Left renal pelvis (tissue), 4 donors: ENCODE measurements at places on chromosomes 5 and 9.
A peak's percentile ranks its signal among the peaks of the same experiment; 100 is the strongest.

- no peak for DNase-seq
These were observed 283.6 kb upstream of the RPS23 start for GRCh38 chr5:82561797-82562196.

DNA sequence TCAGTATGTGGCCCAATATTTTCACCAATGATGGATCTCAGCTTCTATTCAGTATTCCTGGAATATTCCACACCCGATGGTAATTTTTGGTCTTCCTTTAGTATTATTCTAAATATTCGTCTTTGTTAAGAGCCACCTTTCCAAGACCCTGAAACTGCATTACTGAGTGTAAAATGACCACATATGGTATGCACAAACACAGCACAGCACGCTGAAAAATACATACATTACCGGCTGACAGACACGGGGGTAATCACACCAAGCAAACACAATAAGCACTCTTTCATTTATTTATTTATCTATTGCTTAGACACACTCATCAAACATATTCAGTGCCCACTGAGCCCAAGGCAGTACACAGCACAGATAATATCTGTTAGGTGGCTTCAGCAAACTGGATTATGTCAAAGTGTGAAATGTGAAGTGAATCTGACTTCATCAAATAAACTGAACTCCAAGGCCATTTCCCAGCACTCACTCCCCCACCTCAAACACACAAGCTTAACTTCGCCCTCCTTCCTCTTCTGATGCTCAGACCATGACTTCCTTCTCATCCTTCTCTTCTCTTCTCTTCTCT is 1637.8 kb upstream of the C9orf72 start:
- DNase-seq = no peak

DNA sequence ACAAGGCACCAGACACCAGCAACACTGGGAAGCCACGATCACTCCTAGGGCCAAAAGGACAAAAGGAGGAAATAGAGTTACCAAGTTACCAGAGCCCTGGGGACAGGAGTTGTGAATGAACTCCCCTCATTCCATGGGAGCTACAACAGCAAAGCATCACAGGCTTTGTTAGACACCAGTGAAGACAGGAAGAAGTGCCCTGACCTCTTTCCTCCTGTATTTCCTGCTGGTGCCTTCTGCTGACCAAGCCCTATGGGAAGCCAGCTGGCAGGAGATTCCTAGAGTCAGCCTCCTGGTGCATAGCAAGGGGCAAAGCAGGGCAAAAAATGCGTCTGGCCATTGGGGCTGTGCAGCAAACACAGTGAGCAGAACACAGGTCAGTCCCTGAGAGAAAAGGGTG is 374.7 kb downstream of the ZSWIM6 start:
- DNase-seq = no peak

- DNase-seq = no peak
These were observed 7.0 kb downstream of the IGFBPL1 start for GRCh38 chr9:38417003-38417945.

- DNase-seq = no peak
These were observed 27.5 kb downstream of the IRF1 start for GRCh38 chr5:132462856-132463745.

DNA sequence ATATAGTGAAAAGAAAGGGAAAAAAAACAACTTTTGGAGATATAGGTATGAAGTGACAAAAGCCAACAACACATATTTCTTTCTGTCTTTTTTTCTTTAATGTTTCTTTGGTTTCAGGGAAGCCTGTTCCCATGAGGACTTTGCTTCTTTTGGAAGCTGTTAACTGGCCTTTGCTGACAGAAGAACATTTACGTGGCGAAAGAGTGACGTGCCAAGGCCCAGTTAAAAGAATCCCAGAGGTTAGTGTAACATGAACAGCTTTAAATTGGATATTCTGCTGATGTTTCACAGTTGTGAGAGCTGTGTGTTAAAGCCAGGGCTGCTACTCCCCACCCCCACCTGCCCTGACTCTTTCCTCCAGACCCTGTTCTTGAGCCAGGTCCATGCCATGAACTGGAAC is 275.9 kb downstream of the CRB2 start:
- no peak for DNase-seq

DNA sequence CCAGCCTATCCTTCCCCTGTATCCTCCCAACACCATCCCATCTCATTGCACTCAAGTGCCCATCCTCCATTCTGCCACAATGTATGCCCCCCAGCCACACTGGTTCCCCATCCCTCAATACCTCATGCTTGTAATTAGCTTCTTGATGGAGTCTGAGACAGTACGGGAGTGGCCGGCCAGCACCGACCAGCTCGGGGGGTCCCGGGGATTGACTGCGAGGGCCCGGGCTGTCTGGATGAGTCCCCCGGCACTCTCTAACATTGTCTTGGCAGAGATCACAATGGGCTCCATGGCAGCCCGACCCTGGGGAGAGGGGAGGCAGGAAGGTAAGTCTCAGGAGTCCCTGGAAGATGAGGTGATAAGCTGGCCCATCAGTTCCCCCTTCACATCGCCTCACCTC is 17.2 kb upstream of the TPM2 start:
- DNase-seq = no peak

- DNase-seq = no peak
These were observed 32.1 kb downstream of the MARCHF3 start for GRCh38 chr5:126998201-126998631.

DNA sequence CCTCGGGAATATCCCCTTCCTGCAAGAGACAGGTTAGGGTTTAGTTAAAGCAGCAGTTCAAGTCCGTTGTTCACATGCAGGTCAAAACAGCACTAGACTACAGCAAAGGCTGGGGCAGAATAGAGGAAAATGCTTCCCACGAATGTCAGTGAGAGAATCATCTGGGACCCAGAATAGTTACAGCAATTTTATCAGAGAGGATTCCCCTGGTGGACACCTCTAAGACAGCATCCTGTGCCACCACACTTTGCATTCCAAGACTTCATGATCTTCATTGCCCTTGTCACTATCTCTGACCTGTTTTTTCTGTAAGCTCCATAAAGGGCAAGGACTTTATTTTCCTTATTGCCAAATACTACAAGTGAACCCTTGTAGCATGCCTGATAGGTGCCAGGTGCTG is 12.9 kb downstream of the GRXCR2 start:
- DNase-seq = no peak

DNA sequence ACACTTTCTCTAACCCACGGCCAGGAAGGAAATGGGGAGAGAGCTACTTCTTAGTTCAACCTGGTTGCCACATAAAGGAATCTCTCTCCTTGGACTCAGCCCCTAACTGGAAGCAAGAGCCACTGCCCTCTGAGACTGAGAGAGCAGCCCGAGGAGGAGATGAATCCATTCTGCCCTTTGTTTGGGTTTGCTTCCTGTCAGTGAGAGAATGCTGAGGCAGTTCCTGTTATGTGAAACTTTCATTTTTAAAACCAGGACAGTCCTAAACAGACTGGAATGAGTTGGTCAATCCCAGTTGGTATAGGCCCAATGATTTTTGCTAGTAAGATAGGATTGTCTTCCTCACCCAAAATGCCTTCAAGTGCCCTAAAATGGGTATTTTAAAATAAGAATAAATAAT is 205.1 kb downstream of the NTRK2 start:
- no peak for DNase-seq

DNA sequence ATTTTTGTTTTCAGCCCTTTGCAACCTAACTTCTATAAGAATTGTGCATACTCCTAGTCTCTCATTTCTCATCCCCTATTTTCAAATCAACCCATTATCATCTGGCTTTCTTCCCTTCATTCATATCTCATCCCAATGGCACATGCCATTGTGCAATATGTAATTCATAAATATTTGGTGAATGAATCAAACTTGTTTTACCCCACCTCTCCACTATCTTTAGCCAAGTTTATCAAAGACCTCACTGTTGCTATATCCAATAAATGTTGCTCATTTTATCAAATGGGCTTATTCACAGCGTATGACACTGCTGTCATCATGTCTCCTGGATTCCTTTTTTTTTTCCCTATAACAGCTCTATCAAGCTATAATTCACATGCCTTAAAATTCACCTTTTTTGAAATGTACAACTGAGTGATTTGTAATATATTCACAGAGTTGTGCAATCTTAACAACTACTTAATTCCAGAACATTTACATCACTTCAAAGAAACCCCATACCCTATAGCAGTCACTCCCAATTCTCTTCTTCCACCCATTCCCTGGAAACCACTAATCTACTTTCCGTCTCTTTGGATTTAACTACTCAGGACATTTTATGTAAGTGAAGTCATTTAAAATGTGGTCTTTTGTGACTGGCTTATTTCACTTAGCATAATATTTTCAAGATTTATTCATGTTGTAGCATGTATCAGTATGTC is 214.4 kb upstream of the PAPPA start:
- no peak for DNase-seq

- no peak for DNase-seq
These were observed 5.7 kb upstream of the SLC25A48 start for GRCh38 chr5:135828782-135829127.

GRCh38 chr9:134165357-134166315 is 1.3 kb upstream of the RNU6ATAC start:
- no peak for DNase-seq

DNA sequence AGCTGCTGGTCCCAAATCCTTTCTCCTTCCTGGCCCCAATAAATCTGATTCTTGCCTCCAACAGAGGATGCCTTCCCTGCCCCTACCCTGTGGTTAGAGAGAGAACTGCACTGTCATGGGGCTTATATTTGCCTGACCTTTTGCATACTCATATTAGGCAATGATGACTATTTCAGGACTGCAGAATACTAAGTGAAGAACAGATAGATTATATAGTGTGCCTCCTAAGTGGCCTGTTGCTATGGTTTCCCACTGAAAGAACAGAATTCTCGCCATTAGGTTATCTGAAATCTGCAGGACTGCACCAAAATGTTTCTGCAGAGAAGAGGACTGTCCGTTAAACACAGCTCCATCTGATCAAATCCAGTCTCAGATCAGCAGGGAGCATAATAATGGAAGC is 87.3 kb upstream of the CCNG1 start:
- no peak for DNase-seq

DNA sequence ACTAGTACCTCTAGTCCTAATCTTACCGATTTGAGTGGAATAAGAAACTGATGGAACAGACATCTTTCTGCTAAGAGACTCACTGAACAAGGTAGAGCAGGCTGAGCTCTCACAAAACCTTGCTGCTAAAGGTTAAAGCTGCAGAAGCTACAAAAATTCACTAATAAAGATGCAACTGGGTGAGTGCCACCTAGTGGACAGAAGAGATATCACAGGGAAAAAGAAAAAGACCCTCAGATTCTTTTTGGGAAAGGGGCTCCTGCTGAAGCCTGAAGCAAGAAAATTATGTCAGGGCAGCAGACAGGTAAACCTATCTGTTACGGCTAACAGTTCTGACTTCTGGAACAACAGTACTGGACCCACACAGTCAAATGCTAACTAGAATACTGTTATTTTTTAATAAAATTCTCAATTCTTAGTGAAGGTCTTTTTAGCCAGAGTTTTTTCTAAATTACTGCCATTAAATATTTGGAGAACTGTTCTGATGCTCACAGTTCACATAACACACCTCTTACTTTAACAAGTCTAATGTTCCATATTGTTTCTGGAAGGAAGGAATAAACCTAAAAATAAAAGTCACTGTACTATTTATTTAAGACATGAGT is 51.2 kb downstream of the DIAPH1 start:
- DNase-seq = no peak

- DNase-seq = no peak
These were observed 10.5 kb downstream of the SLC38A9 start for GRCh38 chr5:55701462-55702103.

- DNase-seq = no peak
These were observed 77.0 kb downstream of the IRX2 start for GRCh38 chr5:2674456-2674855.

GRCh38 chr9:113536483-113537228 is 73.1 kb downstream of the RGS3 start:
- DNase-seq = no peak

- no peak for DNase-seq
These were observed 134.0 kb upstream of the MAP3K1 start for GRCh38 chr5:56681346-56681745.

- DNase-seq = no peak
These were observed 8.0 kb downstream of the B4GALT1 start for GRCh38 chr9:33158843-33159776.

GRCh38 chr5:83721953-83722901 is 1.6 kb upstream of the HAPLN1 start:
- DNase-seq = no peak

GRCh38 chr5:52693280-52693679 is 94.4 kb upstream of the ITGA1 start:
- DNase-seq = no peak

- no peak for DNase-seq
These were observed 41.3 kb upstream of the MIER3 start for GRCh38 chr5:56993241-56993640.

GRCh38 chr5:144315026-144315425 is 144.4 kb downstream of the KCTD16 start:
- no peak for DNase-seq

- no peak for DNase-seq
These were observed 23.7 kb upstream of the OTULINL start for GRCh38 chr5:14557791-14558415.

GRCh38 chr5:172707285-172708182 is 63.5 kb downstream of the DUSP1 start:
- DNase-seq = peak; percentile 39

- no peak for DNase-seq
These were observed 51.7 kb downstream of the SHB start for GRCh38 chr9:38017149-38017884.

- no peak for DNase-seq
These were observed 307.9 kb downstream of the CSNK1G3 start for GRCh38 chr5:123819833-123820232.

DNA sequence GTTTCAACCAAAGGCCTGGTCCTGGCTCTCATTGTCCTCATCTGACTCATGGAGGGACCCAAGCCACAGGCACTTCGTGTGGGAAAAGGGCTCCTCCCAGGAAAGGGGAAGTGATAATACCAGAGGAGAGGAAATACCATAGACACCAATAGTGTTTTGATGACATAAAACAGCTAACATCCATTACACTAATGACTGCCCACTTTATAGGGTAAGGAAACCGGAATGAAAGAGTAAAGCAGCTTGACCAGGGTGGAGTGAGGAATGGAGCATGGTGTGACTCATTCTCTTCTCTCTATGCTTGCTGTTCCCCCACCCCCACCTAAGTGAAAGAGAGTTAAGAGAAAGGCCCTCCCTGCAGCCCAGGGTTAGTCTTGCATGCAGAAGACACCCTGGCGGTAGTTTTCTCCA is 67.4 kb upstream of the HRH2 start:
- DNase-seq = no peak

DNA sequence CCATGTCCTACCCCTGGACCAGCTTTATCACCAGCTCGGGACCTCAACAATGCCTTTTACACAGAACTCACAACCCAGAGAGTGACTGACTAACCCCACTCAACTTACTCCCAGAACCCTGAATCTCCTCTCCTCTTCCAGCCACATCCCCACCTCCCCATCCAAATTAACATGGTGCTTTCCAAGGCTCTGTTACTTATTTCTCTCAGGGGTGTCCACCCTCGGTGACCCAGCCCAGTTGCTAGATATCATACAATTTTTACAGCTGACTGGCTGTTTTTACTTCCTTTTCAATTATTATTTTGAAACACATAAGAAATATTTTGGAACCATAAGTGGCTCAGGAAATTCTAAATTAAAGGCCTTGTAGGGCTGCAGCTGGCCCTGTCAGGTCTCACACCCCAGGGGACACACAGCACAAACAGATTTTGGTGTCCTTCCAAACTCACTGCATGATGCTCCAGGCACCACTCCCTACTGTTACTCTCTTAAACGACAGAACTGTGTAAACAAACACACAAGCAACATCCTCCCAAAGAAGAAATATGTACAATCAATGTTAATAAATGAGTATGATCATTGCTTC is 180.6 kb downstream of the ADAMTS12 start:
- no peak for DNase-seq
